Left cardiac atrium (tissue), 4 donors: ENCODE measurements at places on chromosomes 16 and 17.
A peak's percentile ranks its signal among the peaks of the same experiment; 100 is the strongest.

GRCh38 chr16:50303605-50304466 is 37.5 kb downstream of the ADCY7 start:
- no peak for DNase-seq

DNA sequence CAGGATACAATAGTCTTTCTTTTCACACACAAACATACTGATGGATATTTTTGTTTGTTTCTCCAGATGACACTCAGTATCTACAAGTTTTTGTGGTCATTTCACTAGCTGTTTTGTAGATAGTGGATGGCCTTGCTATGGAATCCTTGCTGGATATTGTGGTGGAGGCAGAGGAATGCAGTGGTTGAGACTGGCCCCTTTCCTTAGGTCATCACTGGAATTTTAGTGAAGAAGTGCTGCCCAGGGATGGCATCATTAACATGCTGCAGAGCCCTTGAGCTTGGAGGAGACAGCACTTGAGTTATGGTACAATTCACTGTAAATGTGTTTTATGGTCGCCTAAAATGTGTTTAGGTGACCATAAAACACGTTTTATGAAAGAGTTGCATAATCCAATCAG is 455.9 kb upstream of the HSBP1 start:
- DNase-seq: no peak

DNA sequence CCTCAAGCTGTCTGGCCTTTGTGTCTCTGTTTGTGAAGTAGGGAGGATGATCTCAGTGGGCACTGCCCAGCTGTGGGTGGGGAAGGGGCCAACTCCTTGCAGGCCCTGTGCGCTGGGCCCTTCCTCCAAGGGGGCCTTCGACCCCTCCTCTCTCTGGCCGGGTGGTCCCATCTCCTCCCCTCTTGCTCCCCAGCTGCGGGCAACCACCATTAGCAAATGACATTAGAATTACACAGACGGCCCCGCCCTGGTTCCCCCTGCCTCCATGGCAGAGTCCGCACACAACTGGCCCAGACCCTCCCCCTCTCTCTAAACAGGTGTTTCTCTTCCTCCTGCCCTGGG is 2.5 kb upstream of the SLC6A4 start:
- DNase-seq: no peak

- peak; percentile 67 for DNase-seq
Observed at GRCh38 chr16:27318392-27319256, 4.8 kb downstream of the IL4R start.

GRCh38 chr17:80716986-80717719 is 172.5 kb downstream of the RPTOR start:
- no peak for DNase-seq
